GM23248 (cell line): ENCODE measurements at places on chromosomes 6 and 20.
A peak's percentile ranks its signal among the peaks of the same experiment; 100 is the strongest.

- peak; percentile 86 for DNase-seq
- no peak overlapping the region for H3K27ac ChIP-seq
- no peak overlapping the region for H3K4me3 ChIP-seq
- H3K4me1 ChIP-seq, result peaks cover 13% of the 10 kb centered on the region
These were observed 24.1 kb upstream of the ARFGEF2 start for GRCh38 chr20:48897305-48898010.

DNA sequence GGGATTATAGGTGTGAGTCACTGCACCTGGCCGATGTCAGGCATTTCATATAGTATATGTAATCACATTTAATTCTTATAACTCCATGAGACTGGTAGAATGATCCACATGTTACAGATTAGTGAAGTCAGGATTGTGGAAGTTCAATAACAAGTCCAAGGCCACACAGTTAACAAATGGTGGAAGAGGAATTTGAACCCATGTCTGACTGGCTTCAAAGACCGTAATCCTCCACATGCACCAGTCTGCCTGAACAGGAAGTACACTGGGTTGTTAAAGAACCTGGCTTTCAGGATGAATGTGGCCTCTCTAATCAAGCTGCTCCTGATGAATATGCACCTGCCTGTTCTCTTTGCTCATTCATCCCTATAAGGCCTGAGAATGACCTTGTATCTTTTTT lies 122.0 kb upstream of the HDAC2 start:
- H3K4me3 ChIP-seq, result no peak overlapping the region
- no peaks in the 10 kb centered on the region for H3K36me3 ChIP-seq
- H3K27me3 ChIP-seq, result no peaks in the 10 kb centered on the region

- peak; percentile 34 for DNase-seq
- H3K36me3 ChIP-seq, result peaks cover 64% of the 10 kb centered on the region
- no peaks in the 10 kb centered on the region for H3K27me3 ChIP-seq
- H3K4me1 ChIP-seq, result peaks cover 75% of the 10 kb centered on the region
- peak overlapping the region; percentile 97 for H3K27ac ChIP-seq
These were observed 115.7 kb downstream of the DST start for GRCh38 chr6:56526860-56527544.

GRCh38 chr6:136992113-136992512 lies 52.7 kb downstream of the IL20RA start:
- no peak overlapping the region for H3K27ac ChIP-seq
- H3K4me3 ChIP-seq, result no peak overlapping the region
- no peaks in the 10 kb centered on the region for H3K4me1 ChIP-seq
- no peak for DNase-seq

GRCh38 chr6:100704961-100705360 lies 176.2 kb downstream of the ASCC3 start:
- H3K36me3 ChIP-seq, result peaks cover 5% of the 10 kb centered on the region; the same call in 1 of the 2 replicates
- DNase-seq, result no peak
- no peaks in the 10 kb centered on the region for H3K4me1 ChIP-seq
- H3K27me3 ChIP-seq, result no peaks in the 10 kb centered on the region

- no peaks in the 10 kb centered on the region for H3K4me1 ChIP-seq
- no peaks in the 10 kb centered on the region for H3K36me3 ChIP-seq
- no peak for DNase-seq
- no peak overlapping the region for H3K4me3 ChIP-seq
- no peak overlapping the region for H3K27ac ChIP-seq
- peaks cover 15% of the 10 kb centered on the region; the same call in 1 of the 2 replicates for H3K27me3 ChIP-seq
These were observed 40.2 kb downstream of the CTCFL start for GRCh38 chr20:57484772-57485171.

GRCh38 chr6:16985513-16986284 lies 116.2 kb upstream of the STMND1 start:
- peak overlapping the region; percentile 83 for H3K27ac ChIP-seq
- no peaks in the 10 kb centered on the region for H3K27me3 ChIP-seq
- H3K36me3 ChIP-seq, result no peaks in the 10 kb centered on the region
- H3K4me3 ChIP-seq, result peak overlapping the region; percentile 61

GRCh38 chr20:35174458-35175216 lies 2.8 kb downstream of the PROCR start:
- H3K36me3 ChIP-seq, result peaks cover 4% of the 10 kb centered on the region; the same call in 1 of the 2 replicates
- no peaks in the 10 kb centered on the region for H3K27me3 ChIP-seq
- peaks cover 13% of the 10 kb centered on the region; the same call in 1 of the 2 replicates for H3K4me1 ChIP-seq
- no peak overlapping the region for H3K27ac ChIP-seq
- peak; percentile 55 for DNase-seq
- H3K4me3 ChIP-seq, result no peak overlapping the region

DNA sequence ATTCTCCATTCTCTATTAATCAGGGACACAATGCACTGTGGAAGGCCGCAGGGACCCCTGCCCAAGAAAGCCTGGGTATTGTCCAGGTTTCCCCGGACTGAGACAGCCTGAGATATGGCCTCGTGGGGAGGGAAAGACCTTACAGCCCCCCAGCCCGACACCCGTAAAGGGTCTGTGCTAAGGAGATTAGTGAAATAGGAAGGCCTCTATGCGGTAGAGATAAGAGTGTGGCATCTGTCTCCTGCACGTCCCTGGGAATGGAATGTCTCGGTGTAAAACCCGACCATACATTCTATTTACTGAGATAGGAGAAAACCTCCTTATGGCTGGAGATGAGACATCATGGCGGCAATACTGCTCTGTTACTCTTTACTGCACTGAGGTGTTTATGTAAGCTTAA lies 15.7 kb upstream of the EIF2S2 start:
- H3K4me3 ChIP-seq, result no peak overlapping the region
- H3K27me3 ChIP-seq, result no peaks in the 10 kb centered on the region
- no peak overlapping the region for H3K27ac ChIP-seq
- no peaks in the 10 kb centered on the region for H3K36me3 ChIP-seq
- H3K4me1 ChIP-seq, result peaks cover 8% of the 10 kb centered on the region; the same call in 1 of the 2 replicates
- DNase-seq, result no peak

- no peak for DNase-seq
- H3K36me3 ChIP-seq, result no peaks in the 10 kb centered on the region
- no peak overlapping the region for H3K27ac ChIP-seq
- H3K27me3 ChIP-seq, result no peaks in the 10 kb centered on the region
These were observed 44.1 kb upstream of the GCLC start for GRCh38 chr6:53588816-53589509.

GRCh38 chr6:35014786-35015185 lies 125.7 kb downstream of the ANKS1A start:
- H3K36me3 ChIP-seq, result no peaks in the 10 kb centered on the region
- H3K4me1 ChIP-seq, result peaks cover 42% of the 10 kb centered on the region
- H3K27me3 ChIP-seq, result no peaks in the 10 kb centered on the region
- DNase-seq, result peak; percentile 84
- peak overlapping the region; percentile 48 for H3K27ac ChIP-seq

- no peaks in the 10 kb centered on the region for H3K36me3 ChIP-seq
- H3K27me3 ChIP-seq, result no peaks in the 10 kb centered on the region
- DNase-seq, result no peak
- H3K4me1 ChIP-seq, result no peaks in the 10 kb centered on the region
- no peak overlapping the region for H3K4me3 ChIP-seq
- no peak overlapping the region for H3K27ac ChIP-seq
These were observed 222.7 kb upstream of the NOX3 start for GRCh38 chr6:155678361-155678760.

- H3K4me3 ChIP-seq, result no peak overlapping the region
- H3K27ac ChIP-seq, result no peak overlapping the region
These were observed 8.8 kb downstream of the SLC22A16 start for GRCh38 chr6:110467566-110468140.

GRCh38 chr6:17987447-17987696 lies at the start of gene KIF13A:
Gene KIF13A (minus strand): TSS chr6:17987635. CDS start chr6:17987463, 172 bp downstream.
- H3K27ac ChIP-seq, result peak within 1 kb of the TSS; percentile 68
- no peaks in the 10 kb centered on the region for H3K27me3 ChIP-seq
- peaks cover 12% of the 10 kb centered on the region for H3K4me1 ChIP-seq
- H3K36me3 ChIP-seq, result no peaks in the 10 kb centered on the region
- H3K4me3 ChIP-seq, result peak within 1 kb of the TSS; percentile 94
- no peak for DNase-seq

GRCh38 chr6:32087574-32088486 lies 21.3 kb downstream of the TNXB start:
- no peak overlapping the region for H3K27ac ChIP-seq
- no peaks in the 10 kb centered on the region for H3K36me3 ChIP-seq
- 0 out of 2 replicates have a peak, but pooled peaks cover 14% of the 10 kb centered on the region for H3K27me3 ChIP-seq
- DNase-seq, result no peak
- H3K4me1 ChIP-seq, result peaks cover 35% of the 10 kb centered on the region

DNA sequence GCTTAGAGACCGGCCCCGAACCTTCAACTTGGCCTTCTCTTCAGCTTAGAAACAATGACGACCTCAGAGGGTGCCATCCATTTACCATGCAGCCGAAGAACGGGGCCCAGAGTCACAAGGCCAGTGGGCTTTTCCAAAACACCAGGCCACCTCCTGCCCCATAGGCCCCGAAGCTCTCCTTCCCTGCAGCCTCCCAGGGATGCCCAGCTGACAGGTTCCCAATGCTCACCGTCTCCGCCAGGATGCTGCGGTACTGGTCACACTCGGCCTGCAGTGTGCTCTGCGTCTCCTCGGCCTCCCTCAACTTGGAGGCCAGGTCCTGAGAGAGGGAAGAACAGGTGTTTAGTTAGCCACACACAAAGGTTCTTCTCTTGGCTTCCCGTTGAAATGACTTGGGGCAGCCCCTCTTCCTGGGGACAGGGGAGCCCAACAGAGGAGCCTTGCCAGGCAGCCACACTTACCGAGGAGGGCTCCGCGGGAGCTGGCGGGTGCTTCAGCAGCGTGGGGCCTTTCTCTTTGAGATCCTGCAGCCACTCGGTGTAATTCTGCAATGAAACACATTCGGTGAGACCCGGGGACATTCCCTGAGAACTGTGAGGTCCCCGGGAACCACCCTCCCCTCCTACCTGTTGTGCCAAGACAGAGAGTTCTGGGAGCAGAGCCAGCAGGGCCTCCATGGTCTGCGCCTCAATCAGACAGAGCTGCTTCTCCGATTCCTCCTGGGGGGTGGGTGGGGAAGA lies 51.5 kb downstream of the DSTN start:
- H3K27me3 ChIP-seq, result no peaks in the 10 kb centered on the region
- no peaks in the 10 kb centered on the region for H3K4me1 ChIP-seq
- no peak for DNase-seq
- H3K4me3 ChIP-seq, result no peak overlapping the region
- no peak overlapping the region for H3K27ac ChIP-seq

- H3K4me1 ChIP-seq, result peaks cover 9% of the 10 kb centered on the region
- no peak overlapping the region for H3K4me3 ChIP-seq
These were observed 228.9 kb upstream of the ZNF217 start for GRCh38 chr20:53822534-53822933.

DNA sequence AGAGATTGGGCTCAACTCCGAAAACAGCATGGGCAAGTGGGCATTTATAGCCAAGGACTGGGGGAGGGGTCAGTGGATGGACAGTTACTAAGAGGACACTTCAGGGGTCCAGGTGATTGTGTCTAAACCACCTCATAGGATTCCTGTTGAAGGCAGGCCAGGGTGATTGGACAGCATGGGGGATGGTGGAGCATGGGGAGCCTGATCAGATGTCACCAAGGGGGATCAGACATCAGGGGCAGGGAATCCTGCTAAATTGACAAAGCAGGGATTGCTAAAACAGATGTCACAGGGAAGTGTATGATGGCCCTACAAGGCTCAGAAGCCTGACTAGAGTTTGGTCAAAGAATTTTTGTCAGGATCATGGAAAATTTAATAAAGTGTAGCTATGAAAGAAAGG lies 2.4 kb upstream of the PYGB start:
- H3K27me3 ChIP-seq, result no peaks in the 10 kb centered on the region
- DNase-seq, result no peak
- H3K4me3 ChIP-seq, result no peak overlapping the region
- no peak overlapping the region for H3K27ac ChIP-seq

GRCh38 chr6:156719395-156719719 lies 57.8 kb upstream of the ARID1B start:
- H3K27ac ChIP-seq, result peak overlapping the region; percentile 81
- H3K4me3 ChIP-seq, result peak overlapping the region; percentile 58
- peaks cover 22% of the 10 kb centered on the region for H3K4me1 ChIP-seq
- no peaks in the 10 kb centered on the region for H3K27me3 ChIP-seq
- no peak for DNase-seq

GRCh38 chr6:112911959-112912358 lies 564.8 kb downstream of the RFPL4B start:
- H3K4me3 ChIP-seq, result no peak overlapping the region
- H3K27ac ChIP-seq, result no peak overlapping the region
- peaks cover 32% of the 10 kb centered on the region for H3K4me1 ChIP-seq
- peak; percentile 13 for DNase-seq
- no peaks in the 10 kb centered on the region for H3K27me3 ChIP-seq

- H3K4me1 ChIP-seq, result no peaks in the 10 kb centered on the region
- H3K36me3 ChIP-seq, result no peaks in the 10 kb centered on the region
- no peak overlapping the region for H3K27ac ChIP-seq
- H3K27me3 ChIP-seq, result no peaks in the 10 kb centered on the region
- H3K4me3 ChIP-seq, result no peak overlapping the region
These were observed 974.1 kb downstream of the EYS start for GRCh38 chr6:64732888-64733287.

GRCh38 chr6:165889636-165890403 lies 226.8 kb upstream of the PDE10A start:
- no peak overlapping the region for H3K27ac ChIP-seq
- H3K27me3 ChIP-seq, result peaks cover 16% of the 10 kb centered on the region
- peak; percentile 74 for DNase-seq
- no peaks in the 10 kb centered on the region for H3K36me3 ChIP-seq

GRCh38 chr6:150452428-150453243 lies 83.8 kb downstream of the IYD start:
- no peaks in the 10 kb centered on the region for H3K36me3 ChIP-seq
- H3K4me3 ChIP-seq, result no peak overlapping the region
- peaks cover 8% of the 10 kb centered on the region for H3K27me3 ChIP-seq
- H3K27ac ChIP-seq, result no peak overlapping the region
- H3K4me1 ChIP-seq, result no peaks in the 10 kb centered on the region

- H3K27ac ChIP-seq, result no peak overlapping the region
- peaks cover 46% of the 10 kb centered on the region for H3K36me3 ChIP-seq
- H3K4me1 ChIP-seq, result no peaks in the 10 kb centered on the region; the same call in 1 of the 2 replicates
- no peak for DNase-seq
- H3K4me3 ChIP-seq, result no peak overlapping the region
- no peaks in the 10 kb centered on the region for H3K27me3 ChIP-seq
These were observed 21.2 kb downstream of the STK38 start for GRCh38 chr6:36526066-36526465.

GRCh38 chr6:158843751-158844683 lies 24.8 kb upstream of the EZR start:
- H3K4me1 ChIP-seq, result no peaks in the 10 kb centered on the region
- H3K4me3 ChIP-seq, result no peak overlapping the region
- no peaks in the 10 kb centered on the region for H3K27me3 ChIP-seq

GRCh38 chr6:83859410-83860358 lies at the start of gene CYB5R4:
Gene CYB5R4 (plus strand): TSS chr6:83859689. CDS start chr6:83859783, 94 bp downstream.
- peak; percentile 97 for DNase-seq
- peaks cover 3% of the 10 kb centered on the region; the same call in 1 of the 2 replicates for H3K27me3 ChIP-seq
- H3K4me1 ChIP-seq, result peaks cover 8% of the 10 kb centered on the region; the same call in 1 of the 2 replicates
- H3K27ac ChIP-seq, result peak within 1 kb of the TSS; percentile 44
- no peaks in the 10 kb centered on the region for H3K36me3 ChIP-seq

GRCh38 chr6:139194740-139195139 lies 59.9 kb downstream of the HECA start:
- DNase-seq, result no peak
- H3K4me1 ChIP-seq, result no peaks in the 10 kb centered on the region
- no peak overlapping the region for H3K4me3 ChIP-seq
- H3K36me3 ChIP-seq, result no peaks in the 10 kb centered on the region
